NCI-H446 (cell line): ENCODE measurements at places on chromosomes 4 and X.

DNA sequence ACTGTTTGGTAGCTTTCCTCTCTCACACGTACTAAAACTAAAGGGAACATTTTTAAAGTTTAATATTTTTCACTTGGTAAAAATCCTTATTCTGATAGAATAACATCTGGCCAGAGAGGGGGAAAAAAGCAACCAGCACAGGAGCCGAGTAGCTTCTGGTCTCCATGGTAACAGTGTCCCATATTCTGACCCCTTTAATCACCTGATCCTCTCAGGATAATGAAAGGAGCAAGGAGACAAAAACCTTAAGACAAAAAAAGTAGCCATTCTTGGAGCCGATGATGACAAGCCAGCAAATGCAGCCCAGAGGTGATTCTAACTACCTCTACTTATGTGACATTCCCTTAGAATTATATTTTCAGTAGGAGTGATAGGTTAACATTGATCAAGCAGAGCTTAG lies 126.6 kb downstream of the SLC39A8 start:
- DNase-seq, result no peak

GRCh38 chr4:71498002-71498401 lies 159.2 kb downstream of the SLC4A4 start:
- no peak for DNase-seq

GRCh38 chr4:7947927-7948326 lies 8.3 kb upstream of the AFAP1 start:
- DNase-seq, result no peak

DNA sequence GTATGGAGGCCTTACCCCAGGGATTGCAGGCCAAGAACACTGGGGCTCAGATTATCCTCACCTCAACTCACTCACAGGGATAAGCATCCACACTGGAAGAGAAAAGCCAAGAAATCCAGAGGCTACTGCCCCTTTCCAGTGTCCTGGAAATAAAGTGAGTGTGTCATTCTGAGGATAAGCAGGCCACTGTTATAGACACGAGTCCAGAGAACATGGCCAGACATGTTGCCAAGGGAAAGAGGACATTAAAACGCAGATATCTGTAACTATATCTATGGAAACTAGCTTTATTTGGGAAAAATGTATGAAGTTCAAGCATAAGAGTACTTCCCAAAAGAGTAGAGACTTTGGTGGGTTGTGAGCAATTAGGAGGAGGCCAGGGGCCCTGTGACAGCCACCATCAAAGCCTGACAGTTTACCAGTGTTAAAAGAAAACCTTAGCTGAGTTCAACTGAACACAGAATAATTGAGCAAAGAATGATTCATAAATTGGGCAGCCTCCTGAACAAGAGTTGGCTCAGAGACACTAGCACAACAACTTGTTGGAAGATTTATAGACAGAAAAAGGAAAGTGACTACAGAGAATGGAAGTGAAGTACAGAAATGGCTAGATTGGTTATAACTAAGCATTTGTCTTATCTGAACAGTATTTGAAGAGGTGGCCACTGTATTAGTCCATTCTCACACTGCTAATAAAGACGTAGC lies 1222.2 kb downstream of the STIM2 start:
- DNase-seq, result no peak

- DNase-seq, result no peak
Observed at GRCh38 chr4:20761826-20762225, 61.6 kb downstream of the PACRGL start.

DNA sequence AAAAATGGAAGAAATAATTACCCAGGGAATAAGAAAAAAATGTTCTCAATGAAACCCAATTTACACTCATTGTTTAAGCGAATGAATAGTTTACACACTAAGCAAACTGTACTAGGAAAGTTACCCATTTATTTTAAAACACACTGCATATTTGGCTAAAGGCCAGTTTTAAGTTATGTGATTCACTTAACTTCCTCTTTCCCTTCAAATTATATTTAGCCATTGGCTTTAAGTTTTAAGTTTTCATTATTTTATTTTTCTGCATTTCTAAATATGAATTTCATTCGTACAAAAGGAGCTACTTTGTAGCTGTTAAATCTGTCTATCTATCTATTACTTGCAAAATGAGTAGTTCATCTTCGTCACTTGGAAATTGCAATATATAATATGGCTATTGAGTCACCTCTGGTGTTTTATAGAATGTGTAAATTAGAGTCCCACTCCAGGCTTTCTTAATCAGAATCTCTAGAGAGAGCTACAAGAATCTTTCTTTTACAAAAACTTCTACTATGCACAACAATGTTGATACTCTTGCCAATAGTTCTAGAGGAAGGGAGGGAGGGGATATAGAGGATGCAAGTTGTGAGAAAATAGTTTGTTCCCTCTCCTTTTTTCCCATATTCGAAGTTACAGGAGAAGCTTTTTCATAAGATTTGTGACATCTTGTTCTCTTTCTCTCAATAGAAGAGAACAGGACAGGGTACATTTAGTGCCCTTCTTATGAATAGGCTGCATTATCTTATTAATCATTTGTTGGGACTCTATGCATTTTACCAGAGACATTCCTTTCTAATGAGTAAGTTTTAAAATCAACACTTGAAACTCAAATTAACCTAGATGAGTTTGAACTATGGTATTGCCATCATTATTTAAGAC lies 41.8 kb downstream of the SULT1B1 start:
- DNase-seq, result no peak

DNA sequence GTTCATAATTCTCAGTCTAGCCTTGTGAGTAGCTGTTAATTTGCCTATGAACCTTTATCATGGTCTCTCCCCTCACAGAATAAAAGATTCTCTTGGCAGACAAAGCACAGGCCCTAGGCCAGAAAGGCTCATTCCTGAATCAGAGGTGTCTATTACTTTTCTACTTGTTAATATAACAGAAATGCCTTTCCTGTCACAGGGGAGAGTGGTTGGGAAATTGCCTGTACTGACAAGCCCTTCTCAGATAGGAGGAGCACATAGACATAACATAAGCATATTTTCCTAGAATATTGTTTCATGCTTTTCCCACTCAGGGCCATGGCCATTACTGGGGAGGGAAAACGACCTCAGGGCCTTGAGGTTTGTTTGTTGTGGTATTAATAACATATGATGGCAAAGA lies 308.3 kb downstream of the BMPR1B start:
- no peak for DNase-seq

GRCh38 chrX:58025979-58026378 lies 115.7 kb upstream of the ZXDA start:
- DNase-seq, result no peak
